Fibroblast of upper back skin (primary cell): ENCODE measurements at places on chromosomes 4 and X.
A peak's percentile ranks its signal among the peaks of the same experiment; 100 is the strongest.

- DNase-seq: no peak
Observed at GRCh38 chr4:44558031-44558605, 93.3 kb downstream of the YIPF7 start.

DNA sequence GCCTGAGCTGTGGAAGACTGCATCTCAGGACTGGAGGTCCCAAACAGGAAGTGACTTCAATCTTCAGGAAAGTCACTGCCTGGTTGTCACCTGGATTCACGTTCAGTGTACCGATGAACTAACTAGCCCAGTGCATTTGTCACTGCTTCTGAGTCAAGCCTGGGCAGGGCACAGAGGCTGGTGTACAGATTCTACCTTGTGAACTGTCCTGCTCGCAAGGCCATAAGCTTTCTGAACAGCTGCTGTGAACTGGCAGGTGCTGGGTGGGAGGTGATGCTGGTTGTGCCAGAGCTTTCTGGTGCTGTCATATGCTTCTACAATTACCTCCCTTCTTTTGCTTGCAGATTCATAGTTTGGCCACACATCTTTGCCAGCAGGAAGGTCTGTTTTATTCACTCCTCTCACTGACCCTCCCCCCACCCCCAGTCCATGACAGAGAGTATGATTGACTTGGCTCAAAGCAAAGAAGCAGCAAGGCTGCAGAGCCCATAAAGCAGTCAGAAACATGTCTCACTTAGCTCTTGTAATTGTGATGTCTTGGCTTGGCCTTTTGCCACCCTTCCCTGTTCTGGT lies 40.5 kb downstream of the ZCCHC12 start:
- DNase-seq: no peak

DNA sequence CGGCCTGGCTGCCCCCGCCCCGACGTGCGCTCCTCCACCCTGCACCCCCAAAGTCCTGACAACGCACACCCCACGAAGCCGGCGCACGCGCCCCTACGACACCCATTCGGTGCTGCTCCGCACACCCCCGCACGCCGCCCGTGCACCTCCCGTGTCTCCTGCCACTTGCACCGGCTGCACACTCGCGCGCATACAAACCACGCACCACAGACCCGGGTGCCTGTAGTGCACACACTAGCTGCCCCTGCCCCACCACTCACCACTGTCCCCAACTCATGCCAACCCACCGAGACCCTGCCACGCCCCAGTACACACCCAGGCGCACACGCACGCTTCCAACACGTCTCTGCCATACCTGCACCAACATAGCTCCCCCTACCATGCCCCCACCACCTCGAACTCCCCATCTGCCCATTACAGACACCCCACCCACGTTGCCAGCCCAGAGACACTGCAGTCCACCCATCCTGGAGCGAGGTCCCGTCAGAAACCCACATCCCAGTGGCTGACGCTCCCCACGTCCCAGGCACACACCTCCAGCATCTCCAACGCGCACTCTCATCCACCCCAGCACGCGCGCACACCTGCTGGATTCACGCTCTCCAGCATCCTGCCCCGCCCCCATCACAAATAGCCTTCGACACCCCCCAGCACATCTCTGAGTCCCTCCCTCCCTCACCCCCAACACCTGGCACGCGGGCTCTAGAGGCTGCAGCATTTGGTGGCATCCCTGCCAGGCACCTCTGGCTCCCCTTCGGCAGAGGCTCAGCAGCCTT lies 4.2 kb upstream of the DUSP9 start:
- DNase-seq: no peak

GRCh38 chr4:73222466-73223257 lies 35.9 kb downstream of the ANKRD17 start:
- DNase-seq: peak; percentile 93

DNA sequence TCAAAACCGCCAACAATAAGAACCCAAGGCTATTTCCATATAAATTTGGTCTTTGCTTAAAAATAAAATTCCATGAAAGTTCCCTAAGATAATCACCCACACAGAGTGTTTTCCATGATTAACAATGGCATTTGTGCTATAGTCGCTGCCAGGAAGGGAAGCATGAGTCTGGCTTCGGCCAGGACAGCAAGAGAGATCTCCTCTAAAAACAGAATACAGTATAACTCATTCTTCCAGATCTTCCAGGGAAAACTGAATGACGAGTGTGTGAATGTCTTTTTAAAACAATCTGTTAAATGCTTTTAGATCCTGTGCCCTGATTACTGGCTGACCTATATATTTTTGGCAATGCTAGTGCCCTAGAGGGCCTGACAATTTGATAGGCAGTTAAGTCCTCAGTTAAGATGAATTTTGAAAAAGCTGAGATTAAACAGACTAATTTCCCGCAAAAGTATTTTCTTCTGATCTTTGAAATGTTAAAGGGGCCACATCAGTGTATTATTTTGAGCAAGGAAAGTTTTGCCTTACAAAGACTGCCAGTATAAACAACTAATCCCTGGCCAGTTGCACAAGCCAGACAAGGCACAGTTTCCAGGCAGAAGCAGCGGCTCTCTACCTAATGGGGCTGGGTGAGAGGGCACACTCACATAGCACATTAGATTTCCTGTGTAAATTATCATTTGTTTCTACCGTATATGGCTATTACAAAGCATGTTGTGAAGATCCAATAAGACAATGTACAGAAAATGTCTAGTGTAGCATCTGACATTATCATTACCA lies 127.3 kb downstream of the DCHS2 start:
- DNase-seq: no peak

DNA sequence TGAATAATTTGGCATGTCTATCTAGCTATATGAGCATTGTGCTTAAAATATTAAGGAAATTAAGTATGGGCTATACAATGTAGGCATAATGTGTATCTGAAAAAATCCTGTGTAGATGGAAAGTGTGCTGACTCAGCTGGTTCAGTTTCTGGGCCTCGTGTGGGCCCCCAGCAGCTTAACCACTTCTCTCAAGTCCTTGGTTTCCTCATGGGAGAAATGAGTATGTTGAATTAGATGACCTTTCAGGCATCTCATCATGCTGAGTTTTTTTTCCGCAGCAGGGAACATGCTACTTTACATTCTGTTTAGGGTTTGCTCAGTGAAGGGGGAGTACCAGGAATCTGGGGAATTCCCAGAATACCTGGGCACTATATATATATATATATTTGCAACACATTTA lies 30.5 kb downstream of the RHOH start:
- no peak for DNase-seq
